ENCODE measurements at places on chromosomes 7 and 10.

DNA sequence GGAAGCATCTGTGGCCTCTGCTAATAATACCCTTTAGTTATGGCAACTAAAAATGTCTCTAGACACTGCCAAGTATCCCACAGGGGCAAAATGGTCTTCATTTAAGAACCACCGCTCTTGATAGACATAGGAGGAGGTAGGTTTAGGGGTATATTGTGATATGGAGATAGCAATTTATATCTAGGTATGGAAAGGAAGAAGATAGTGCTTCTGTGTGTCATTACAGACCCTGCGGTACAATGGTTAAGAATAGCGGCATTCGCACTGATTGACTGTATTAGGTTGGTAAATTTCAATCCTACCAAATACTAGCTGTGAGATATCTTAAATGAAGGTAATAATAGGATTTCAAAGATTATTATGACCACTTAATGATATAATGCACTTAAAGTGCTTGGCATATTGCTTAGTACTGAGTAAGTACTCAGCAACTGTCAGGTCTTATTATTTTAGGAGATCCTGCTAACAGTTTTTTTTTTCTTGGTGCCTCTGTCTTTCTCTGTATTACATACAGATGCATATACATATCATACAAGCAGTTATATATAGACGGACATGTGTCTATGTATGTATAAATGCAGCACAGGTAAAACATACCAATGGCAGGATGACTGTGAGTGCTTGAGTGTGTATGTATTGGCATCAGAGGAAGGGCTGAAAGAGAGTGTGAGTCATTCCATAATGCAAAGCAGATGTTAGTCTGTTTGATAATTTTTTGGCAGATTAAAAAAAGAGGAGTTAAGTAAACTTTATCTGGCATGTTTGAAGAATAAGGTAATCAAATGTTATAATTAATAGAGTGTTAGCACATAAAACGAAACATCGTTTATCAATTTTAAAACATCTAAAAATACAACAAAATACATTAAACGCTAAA, 50.0 kb upstream of the ITGB8 start:
- DNase-seq = peak; percentile 67

DNA sequence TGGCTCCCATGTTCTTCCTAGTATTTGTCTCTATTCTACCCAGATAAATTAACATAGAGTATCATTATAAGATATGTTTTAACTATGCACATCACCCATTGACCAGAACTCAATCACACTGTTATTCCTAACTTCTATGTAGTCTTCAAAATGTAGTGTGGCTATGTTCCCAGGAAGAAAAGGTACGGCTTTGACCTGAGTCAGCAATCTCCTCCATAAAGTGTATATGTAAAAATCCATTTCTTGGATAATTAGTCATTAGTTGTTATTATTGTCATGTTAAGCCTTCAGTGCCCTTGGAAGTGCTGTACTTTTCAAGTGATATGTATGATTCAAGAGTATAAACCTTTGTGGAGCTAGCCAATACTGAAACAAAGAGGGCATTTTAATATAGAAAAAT, 444.0 kb upstream of the ZWINT start:
- DNase-seq = no peak

GRCh38 chr7:80095545-80095944, 39.1 kb upstream of the GNAI1 start:
- peak; percentile 45 for DNase-seq

DNA sequence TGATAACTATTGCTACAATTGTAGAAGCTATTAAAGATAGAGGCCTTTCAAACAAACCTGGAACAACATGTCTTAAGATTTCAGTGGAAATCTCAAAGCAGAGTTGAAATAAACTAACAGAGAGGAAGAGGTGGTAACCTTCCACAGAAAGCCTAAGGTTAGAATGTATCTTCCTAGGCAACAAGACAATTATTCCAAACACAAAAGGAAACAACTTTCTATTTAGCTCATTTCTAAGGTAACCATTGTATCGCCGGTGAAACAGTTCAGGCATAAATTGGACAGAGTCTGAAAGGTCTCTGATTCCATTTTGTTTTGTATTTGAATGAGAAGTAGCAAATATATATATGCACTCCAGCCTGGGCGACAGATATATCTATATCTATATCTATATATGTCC, 30.7 kb upstream of the HYCC1 start:
- no peak for DNase-seq

- no peak for DNase-seq
These were observed 7.3 kb downstream of the RHEB start for GRCh38 chr7:151512353-151512752.

- no peak for DNase-seq
These were observed 96.3 kb downstream of the ELMO1 start for GRCh38 chr7:37352251-37352880.

GRCh38 chr10:63374991-63375390, 90.8 kb downstream of the JMJD1C start:
- DNase-seq = no peak

GRCh38 chr10:130483691-130484467, 347.7 kb downstream of the GLRX3 start:
- no peak for DNase-seq

GRCh38 chr10:62037890-62038608, 136.6 kb downstream of the ARID5B start:
- DNase-seq = peak; percentile 70

- no peak for DNase-seq
These were observed 46.7 kb downstream of the CAMK1D start for GRCh38 chr10:12396093-12396492.

DNA sequence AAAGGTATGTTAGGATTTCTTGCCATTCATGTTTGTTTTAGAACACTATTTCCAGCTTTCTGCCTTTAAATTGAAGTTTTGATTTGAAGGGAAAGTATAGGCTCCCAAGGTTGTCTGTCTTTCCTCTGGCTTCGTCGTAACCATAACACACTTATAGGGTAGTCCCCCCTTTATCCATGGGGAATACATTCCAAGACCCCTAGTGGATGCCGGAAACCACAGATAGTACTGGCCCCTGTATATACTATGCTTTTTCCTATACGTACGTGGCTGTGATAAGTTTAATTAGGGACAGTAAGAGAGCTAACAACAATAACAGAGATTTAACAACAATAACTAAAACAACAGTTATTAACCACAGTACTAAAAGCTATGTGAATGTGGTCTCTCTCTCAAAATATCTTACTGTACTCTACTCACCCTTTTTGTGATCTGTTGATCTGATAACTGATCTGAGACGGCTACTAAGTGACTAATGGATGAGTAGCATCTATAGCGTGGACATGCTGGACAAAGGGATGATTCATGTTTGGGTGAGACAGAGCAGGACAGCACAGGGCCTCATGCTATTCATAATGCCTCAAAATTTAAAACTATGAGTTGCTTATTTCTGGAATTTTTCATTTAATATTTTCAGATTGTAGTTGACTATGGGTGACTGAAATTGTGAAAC, 273.1 kb downstream of the AUTS2 start:
- DNase-seq = peak; percentile 9

- DNase-seq = peak; percentile 82
These were observed 69.0 kb upstream of the VOPP1 start for GRCh38 chr7:55641273-55641691.

DNA sequence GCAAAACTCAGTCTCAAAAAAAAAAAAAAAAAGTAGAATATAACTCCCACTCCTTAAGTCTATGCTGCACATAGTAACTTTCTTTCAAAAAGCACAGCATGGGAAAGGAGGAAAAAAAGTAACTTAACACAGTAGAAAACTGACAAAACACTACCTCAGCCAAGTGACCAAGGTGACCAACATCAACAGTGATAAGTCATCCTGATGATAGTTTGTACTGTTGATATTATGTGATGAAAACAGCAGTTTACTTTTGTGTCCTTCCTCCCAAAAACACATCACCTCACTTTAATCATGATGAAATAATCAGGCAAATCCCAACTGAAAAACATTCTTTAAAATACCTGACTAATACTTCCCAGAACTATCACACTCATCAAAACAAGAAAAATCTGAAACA, 29.3 kb upstream of the MAT1A start:
- DNase-seq = no peak

GRCh38 chr10:119871881-119872609, 598 bp downstream of the MCMBP start:
- peak; percentile 64 for DNase-seq

- peak; percentile 100 for DNase-seq
These were observed 140.7 kb downstream of the RGS10 start for GRCh38 chr10:119401671-119402395.

GRCh38 chr10:18793951-18794350, 134.7 kb downstream of the ARL5B start:
- peak; percentile 12 for DNase-seq

GRCh38 chr10:75617485-75618155, 186.2 kb downstream of the LRMDA start:
- no peak for DNase-seq

DNA sequence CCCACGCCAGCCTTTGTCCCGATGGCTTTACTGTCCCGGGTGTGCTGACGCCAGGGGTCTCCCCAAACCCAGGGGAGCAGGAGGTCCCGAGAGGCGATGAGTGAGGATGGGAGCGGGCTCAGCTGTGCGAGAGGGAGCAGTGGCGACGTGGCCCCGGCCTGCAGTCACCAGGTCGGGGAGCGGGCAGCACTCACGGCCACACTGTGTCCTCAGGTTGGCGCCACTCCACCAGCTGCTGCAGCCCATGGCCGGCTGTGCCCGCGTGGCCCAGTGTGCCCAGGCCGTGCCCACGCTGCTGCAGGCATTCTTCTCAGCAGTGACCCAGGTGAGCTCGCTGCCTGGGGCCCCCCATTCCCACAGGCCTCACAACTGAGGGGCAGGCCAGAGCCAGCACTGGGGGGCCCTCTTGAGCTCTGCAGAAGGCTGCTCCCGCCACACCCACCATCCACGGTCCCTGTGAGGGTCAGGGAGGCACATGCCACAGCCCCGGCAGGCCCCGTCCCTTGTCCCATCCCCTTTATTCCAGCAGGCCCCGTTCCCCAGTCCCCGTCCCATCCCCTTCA, 13.3 kb downstream of the AP5Z1 start:
- DNase-seq = no peak

GRCh38 chr7:108016841-108017775, 14.1 kb upstream of the LAMB1 start:
- peak; percentile 69 for DNase-seq

GRCh38 chr10:11483201-11484148, 128.0 kb downstream of the USP6NL start:
- DNase-seq = no peak

- no peak for DNase-seq
These were observed 240.1 kb downstream of the THSD7A start for GRCh38 chr7:11591943-11592342.

GRCh38 chr10:3473271-3473670, 300.7 kb upstream of the PITRM1 start:
- no peak for DNase-seq

DNA sequence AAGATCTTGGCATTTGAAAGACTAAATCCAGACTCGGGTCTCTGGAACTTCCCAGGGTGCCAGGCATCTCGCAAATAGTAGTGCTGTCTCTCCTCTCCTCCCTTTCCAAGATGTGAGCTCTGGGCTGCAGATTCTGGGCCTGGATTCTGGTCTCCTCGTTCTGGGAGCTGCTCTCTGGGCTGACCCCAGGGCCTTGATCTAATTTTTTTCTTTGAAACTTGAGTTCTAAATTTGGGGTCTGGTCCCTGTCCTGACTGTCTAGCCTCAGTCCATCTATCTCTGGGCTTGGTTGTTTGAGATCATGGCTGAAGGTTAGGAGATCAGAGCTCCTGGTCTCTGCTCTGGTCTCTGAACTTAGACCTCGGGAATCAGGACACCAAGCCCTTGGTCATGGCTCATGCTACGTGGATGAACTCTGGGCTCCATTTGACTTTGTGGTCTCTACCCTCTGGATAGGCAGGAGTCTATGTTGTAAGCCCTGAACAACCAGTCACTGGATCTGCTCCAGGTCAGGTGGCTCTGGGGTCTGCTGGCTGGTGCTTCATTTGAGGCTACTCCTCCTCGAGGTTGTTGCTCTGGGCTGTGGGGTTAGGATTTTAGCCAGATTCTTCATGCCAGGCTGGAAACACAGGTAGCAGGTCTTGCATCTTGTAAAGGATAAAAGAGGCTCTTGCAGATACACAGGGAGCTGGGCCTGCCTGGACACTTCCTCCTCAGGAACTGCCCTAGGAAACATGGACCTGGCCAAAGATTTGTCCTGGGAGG, 8.0 kb upstream of the MBL2 start:
- DNase-seq = no peak

- DNase-seq = peak; percentile 98
These were observed 87.4 kb upstream of the TNS3 start for GRCh38 chr7:47669178-47669891.

GRCh38 chr10:60870416-60870728, 73.6 kb downstream of the RHOBTB1 start:
- DNase-seq = no peak

- no peak for DNase-seq
These were observed 230.6 kb upstream of the KIAA1217 start for GRCh38 chr10:23978317-23978716.

GRCh38 chr10:11673346-11674280, 62.2 kb upstream of the USP6NL start:
- DNase-seq = peak; percentile 62

DNA sequence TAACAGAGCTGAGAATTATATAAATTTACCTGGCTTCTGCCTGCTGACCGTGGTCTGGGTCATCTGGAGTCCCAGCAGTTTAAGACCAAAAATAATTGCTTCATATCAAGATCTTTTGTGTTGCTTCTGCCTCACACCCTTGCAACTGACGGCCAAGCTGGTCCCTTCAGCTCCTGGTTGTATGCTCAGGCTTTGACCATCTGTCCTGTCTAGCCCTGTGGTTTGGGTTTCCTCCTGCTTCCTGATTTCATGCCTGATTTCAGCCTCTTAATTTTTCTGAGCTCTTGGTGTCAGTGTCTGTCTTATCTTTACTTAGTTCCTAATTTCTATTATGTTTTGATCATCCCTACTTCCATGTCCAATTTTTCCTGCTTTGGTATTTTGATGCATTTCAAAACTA, 87.9 kb upstream of the PLXDC2 start:
- no peak for DNase-seq

- no peak for DNase-seq
These were observed 403.7 kb downstream of the GALNT17 start for GRCh38 chr7:71535616-71536015.

DNA sequence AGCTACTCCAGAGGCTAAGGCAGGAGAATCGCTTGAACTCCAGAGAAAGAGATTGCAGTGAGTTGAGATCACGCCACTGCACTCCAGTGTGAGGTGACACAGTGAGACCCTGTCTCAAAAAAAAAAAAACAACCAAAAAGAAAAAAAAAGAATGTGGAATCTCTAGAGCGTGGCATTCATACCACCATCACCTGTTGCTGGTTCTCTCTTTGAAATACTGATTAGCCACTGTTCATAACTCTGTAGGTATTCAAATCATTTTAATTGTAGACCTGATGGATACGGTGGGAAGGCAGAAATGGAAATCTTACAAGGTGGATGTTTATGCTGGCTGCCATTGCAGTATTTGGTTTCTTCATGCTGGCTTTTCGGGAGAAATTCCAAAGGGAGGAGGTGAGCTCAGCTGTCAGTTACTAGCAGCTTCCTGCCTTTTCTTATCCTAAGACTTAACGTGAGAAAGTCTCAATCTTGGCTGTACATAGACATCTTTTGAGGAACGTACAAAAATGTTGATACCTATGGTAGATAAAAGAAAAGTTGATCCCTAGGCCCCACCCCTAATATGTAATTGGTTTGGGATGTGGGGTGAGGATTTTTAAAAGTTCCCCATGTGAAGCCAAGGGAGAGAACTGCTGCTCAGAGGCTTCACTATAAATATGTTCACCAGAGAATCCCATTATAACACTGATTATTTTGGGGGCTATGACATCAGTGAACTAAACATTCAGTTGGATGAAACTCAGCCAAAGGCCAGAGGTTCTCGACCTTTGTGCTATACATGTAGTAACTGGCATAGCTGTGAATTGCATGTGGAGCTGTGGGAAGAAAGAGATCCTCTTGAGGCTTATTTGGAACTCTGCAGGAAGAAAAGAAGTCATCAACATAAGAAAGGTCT, 26.9 kb upstream of the MKLN1 start:
- no peak for DNase-seq
